CD4-positive, alpha-beta T cell (primary cell): ENCODE measurements at places on chromosomes 13 and 19.

GRCh38 chr13:44576351-44577235 lies 463 bp upstream of the TSC22D1 start:
- peak; percentile 28 for DNase-seq

- DNase-seq: no peak
These were observed 53.0 kb downstream of the LRCH1 start for GRCh38 chr13:46605825-46606554.

DNA sequence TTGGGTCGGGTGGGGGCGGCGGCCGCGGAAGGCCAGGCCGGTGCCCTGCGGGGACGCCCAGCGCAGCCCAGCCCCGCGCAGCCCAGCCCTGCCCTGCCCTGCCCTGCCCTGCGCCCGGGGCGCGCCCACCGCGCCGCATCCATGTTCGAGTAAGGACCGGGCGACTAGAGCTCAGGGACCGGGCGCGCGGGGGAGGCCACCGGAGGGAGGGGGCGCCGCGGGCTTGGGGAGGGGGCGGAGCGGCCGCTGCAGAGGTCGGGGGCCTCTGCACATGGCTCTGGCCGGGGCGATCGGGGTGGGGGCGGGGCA lies 169 bp downstream of the GRAMD1A start:
- DNase-seq: no peak

DNA sequence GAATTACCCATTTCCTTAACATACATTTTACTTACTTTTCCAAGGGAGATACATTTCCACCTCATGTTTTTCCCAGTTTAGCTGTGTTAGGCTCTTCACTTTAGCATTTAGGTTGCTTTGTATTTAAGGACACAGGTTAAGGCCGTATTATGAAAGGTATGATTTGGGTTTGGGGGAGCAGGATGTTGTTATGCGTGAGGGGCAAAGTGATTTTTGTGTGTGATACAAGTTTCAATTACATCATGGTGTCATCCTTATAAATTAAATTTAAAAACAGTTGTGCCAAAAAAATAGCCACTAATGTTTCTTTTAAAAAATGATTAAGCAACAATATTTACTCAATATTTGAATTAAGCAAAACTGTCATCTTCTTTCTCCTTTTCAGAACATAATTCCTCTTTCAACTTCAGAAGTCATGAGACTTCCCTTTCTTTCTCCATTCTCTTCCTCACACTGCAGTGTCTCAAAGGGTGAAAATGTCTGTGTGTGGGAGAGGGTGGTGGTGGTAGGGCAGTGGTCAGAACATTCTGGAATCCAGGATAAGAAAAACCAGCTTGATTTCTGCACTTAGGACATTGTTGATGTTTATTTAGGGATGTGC lies 126.2 kb downstream of the KCNRG start:
- no peak for DNase-seq

GRCh38 chr19:38735257-38735686 lies 9.0 kb downstream of the CAPN12 start:
- DNase-seq: no peak

DNA sequence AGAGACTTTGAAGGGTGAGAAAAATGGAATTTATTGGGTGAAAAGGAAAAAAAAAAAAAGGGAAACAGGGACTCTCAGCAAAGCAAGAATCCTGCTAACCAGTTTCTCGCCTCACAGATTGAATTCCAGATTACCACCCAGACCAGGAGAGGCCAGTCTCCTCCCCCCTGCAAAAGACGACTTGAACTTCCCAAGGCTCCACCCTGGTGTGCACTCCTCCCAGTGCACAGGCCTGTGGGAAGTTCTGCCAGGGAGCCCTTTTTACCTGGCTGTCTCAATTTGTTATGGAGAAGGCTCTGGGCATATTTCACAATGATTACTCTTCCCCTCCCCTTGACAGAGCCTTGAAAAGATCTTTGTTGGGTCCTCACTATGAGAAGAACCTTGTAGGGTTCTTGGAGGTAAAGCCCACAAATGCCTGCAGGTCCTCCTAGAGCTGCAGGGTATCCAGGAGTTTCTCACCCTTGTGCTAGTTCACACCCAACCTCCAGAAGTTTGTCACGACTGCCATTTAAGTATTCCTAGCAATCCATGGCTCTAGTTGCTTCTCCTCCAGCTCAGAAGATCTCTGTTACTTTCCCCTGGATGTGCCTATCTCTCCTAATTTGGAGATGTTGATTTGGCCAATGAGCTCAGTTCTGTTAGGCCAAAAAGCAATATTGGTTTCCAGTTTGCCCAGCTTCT lies 229.8 kb upstream of the TMTC4 start:
- no peak for DNase-seq
